Hematopoietic multipotent progenitor cell (in vitro differentiated cells): ENCODE measurements at places on chromosomes 6 and 20. TPM values are rescaled to one million over a fixed set of nuclear protein-coding genes. Genes with fewer than 3 reads are reported as not detected.

Gene FAM209B
- not detected for total RNA-seq

Gene NELFE
- total RNA-seq, result 44.7 TPM

Gene ABHD16B
- total RNA-seq, result 0.27 TPM

Gene GATA5
- under 0.01 TPM for total RNA-seq

Gene EYS
- under 0.01 TPM for total RNA-seq

Gene IMPG1
- not detected for total RNA-seq

Gene OVOL2
- total RNA-seq, result not detected

Gene PEX7
- total RNA-seq, result 7.0 TPM

Gene MATN4
- under 0.01 TPM for total RNA-seq

Gene PPP1R16B
- 10.8 TPM for total RNA-seq

Gene SLCO4A1
- total RNA-seq, result 15.3 TPM

Gene ELOVL2
- not detected for total RNA-seq

Gene LY6G6C
- 0.54 TPM for total RNA-seq

Gene OR2J3
- not detected for total RNA-seq

Gene KHDRBS2
- 6.5 TPM for total RNA-seq

Gene CCR6
- total RNA-seq, result 0.54 TPM

Gene CTCFL
- not detected for total RNA-seq

Gene PLEKHG1
- 1.9 TPM for total RNA-seq

Gene MICB
- 15.1 TPM for total RNA-seq

Gene GDAP1L1
- total RNA-seq, result not detected

Gene SLC12A5
- total RNA-seq, result 1.9 TPM

Gene GRM4
- under 0.01 TPM for total RNA-seq

Gene IL17F
- total RNA-seq, result not detected

Gene SLC16A10
- total RNA-seq, result 3.8 TPM

Gene SIRT5
- total RNA-seq, result 10.5 TPM

Gene STX7
- 17.8 TPM for total RNA-seq

Gene SIRPD
- total RNA-seq, result 0.27 TPM

Gene MBOAT1
- total RNA-seq, result 53.3 TPM

Gene PDSS2
- 10.2 TPM for total RNA-seq

Gene SLC2A10
- total RNA-seq, result 5.1 TPM

Gene VARS1
- 52.0 TPM for total RNA-seq

Gene DNAH8
- total RNA-seq, result not detected

Gene MCHR2
- total RNA-seq, result not detected

Gene TCFL5
- 2.7 TPM for total RNA-seq

Gene SFTA2
- total RNA-seq, result not detected

Gene PRL
- under 0.01 TPM for total RNA-seq
